ENCODE measurements at places on chromosomes 5 and 9.

DNA sequence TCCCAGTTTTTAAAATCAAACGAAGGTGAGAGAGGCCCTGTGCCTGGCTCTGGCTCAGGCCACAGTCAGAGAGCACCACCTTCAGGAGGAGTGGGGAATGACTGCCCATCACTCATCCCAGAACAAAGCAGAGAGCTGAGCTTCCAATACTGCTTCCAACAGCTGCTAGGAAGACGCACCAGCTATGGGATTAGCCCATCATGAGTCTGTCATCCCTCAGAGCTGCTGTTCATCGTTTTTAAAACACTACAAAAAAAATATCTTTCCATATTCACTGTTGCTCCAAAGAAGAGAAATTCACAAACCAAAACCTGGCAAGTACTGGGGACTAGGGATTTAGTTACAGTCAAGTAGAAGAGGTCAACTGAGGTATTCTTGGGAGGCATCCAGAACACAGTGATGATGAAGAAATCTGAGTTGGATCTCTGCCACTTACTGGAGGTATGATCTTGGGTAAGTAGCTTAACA is 102.4 kb downstream of the CDK5RAP2 start:
- no peak for DNase-seq

- no peak for DNase-seq
Measured at GRCh38 chr5:2721385-2722138, 29.9 kb downstream of the IRX2 start.

GRCh38 chr5:124001036-124001615 is 489.1 kb downstream of the CSNK1G3 start:
- DNase-seq = no peak

GRCh38 chr5:17847286-17847685 is 213.0 kb downstream of the TAF11L14 start:
- DNase-seq = no peak

DNA sequence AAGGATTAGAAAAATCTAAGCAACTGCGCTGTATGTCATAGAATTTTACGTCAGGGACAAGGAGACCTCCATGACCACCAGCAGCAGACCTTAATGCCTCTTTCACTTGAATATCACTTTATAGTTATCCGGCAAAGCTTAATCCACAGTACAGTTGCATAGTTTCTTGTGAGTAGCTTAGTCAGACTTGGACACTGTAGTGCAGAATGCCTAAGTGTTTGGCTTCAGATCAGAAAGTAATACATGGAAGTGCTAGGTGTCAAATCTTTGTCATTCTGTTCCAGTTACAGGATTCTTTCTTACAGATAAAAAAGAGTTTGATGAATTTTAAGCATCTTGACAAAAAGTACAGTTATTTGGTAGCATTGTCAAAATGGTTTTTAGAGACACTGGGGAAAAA is 239.9 kb upstream of the PAPPA start:
- DNase-seq = no peak

DNA sequence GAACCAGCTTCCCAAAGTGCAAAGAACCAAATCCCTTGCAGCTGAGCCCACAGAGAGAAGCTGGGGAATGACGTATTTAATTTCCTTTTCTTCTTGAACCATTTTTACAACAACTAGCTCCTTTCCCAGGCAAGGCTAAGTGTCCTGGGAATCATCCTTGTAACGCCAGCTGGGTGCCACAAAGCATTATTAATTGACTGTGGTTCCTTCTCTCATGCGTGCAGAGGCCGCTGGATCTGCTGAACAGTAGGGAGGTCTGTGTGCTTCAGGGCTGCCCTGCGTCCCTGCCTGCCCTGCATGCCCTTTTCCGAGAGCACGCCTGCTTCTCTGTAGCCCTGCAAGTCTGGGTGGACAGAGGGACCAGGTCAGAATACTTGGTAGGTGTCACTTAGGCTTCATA is 124.1 kb upstream of the OTULINL start:
- DNase-seq = no peak

DNA sequence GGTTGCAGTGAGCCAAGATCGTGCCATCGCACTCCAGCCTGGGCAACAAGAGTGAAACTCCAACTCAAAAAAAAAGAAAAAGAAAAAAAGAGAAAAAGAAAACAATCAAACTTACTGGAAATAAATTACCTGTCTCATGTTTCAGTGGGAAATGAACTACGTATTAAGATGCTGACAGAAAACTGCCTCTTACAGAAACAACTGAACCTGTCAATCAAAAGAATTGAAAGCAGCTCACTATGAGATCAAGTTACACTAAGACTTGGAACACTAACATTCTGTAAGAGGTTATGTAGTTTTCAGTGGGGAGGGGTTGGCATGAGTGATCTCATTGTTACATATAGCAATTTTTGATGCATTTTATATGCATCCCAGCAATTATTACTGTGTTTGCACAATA is 64.4 kb upstream of the SPATA31E1 start:
- no peak for DNase-seq

- DNase-seq = no peak
Measured at GRCh38 chr5:39342460-39342859, 21.8 kb downstream of the C9 start.

GRCh38 chr9:33221568-33221884 is 18.4 kb upstream of the SPINK4 start:
- DNase-seq = no peak

- DNase-seq = no peak
Measured at GRCh38 chr5:157164521-157164920, 1.5 kb downstream of the GARIN3 start.

DNA sequence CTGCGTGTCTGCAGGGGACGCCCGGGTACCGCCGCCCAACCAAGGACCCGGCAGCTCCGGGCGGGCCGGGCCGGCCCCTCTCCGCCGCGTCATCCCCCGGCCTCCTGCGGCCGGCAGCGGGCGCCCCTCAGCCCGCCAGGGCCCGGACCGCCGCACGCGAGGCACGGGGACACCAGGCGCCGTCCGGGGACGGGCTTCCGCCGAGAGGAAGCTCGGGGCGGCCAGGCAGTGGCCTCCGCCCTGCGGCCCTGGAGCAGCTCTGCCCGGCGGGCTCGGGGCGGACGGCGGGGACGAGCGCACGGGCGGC is 373 bp downstream of the FBXW5 start:
- DNase-seq = no peak

DNA sequence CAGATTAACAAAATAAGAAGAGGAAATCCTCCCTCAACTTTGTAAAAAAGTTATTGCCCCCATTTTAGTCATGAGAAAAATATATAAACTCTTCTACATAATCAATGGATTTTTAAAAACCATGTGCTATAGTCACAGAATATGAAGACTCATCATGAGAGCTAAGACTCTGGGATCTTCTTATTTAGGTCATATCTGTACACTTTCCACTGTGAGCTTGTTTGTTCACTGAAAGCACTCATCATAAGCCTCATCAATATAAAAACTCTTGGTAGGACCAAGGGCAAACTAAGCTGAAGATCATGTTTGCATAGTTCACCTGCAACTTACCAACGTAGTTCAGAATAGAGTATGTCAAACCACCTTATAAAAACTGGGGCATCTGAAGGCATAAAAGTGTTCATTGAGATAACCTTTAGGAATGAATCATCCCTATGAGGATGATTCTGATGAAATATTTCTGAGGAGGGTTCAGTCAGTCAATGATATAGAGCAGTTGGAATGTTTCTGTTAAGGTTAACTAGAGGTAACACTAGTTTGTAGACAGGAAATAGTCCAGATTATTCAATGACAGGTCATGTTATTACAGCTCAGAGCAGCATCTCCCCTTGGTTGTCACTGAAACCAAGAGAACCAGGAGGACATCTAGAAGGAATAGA is 289.9 kb upstream of the SMC2 start:
- DNase-seq = no peak

DNA sequence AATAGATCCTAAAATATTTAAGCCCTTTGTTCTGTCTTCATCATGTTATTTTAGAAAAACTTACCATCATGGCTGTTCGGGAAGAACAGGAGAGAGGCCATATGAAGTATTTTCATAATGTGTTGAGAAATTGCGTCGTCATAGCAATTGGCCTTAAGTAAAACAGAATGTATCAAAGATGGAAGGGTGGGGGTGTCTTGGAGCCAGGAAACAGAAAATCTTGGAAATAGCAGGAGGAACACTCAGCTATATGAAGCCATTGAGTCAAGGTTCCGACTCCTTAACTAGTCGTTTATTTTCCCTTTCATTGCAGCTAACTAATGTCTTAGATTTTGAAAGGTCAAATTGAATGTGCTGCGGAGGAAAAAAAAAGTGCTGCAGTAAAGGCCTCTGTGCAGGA is 1.3 kb downstream of the SPTAN1 start:
- no peak for DNase-seq

DNA sequence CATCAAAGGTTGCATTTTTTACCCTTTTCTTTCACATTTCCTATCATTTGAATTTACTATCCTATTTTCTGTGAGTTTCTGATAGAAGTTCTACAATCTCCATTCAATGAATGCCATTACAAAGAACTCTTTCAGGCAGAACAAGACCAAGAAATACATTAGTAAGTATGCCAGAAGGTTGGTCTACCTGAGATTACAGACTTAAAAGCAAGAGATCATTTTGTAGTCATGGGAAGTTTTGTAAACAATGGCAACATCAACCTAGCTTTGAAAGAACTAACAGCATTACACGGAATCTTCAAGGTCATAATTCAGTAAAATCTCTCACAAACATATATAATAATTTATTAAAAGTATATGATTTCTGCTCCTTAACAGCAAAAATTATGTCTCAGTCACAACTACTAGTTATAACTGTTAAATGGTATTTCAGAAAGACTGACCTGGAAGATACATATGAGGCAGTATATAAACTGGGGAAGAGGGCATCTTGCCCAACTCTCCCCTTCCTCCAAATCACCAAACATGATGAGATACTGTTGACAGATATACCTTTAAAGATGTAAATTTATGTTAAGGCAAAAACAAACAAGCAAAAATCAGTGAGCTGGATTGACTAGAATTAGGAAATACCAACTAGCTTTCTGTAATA is 23.3 kb downstream of the TMEM161B start:
- no peak for DNase-seq

DNA sequence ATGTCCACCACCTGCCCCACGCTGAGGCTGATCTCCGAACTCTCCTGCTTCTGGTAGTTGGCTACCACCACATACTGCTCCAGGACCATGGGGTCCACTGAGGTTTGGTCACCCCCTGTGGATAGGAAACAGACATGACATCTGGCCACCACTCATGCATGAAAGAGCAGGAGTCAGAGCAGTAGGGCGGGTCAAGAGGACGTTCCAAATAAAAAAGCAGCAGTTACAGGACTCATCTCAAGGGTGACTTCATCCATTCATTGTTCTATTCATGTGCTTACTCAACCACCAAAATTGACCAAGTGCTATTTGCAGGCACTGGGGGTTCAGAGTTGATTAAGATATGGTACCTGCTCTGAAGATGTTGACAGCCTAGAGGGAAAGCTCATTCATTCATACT is 79.2 kb upstream of the UBTD2 start:
- no peak for DNase-seq

- DNase-seq = no peak
Measured at GRCh38 chr9:114551750-114552685, 35.6 kb upstream of the ATP6V1G1 start.
